Dorsolateral prefrontal cortex (tissue), 122 donors: ENCODE measurements at places on chromosomes 13 and 19.

DNA sequence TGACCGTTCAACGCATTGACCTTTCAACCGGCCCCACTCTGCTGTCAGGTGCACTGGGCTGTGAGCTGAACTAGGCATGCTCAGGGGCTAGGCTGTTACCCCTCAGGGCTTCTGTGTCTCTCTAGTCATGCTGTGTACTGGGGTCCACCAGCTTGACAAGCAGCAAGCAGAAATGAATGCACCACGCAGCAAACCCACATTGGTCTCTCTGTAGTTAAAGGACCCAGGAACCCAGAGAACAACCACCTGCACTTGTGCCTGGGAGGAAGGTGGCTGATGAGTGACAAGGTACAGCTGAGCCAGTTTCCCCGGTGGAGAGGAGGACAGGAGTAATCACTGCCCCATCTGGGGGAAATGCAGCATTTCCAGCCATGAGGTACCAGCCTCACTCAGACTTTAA, 159.9 kb downstream of the USP12 start:
- no peak for DNase-seq

GRCh38 chr13:110132225-110132982, 174.6 kb downstream of the COL4A1 start:
- DNase-seq, result no peak

DNA sequence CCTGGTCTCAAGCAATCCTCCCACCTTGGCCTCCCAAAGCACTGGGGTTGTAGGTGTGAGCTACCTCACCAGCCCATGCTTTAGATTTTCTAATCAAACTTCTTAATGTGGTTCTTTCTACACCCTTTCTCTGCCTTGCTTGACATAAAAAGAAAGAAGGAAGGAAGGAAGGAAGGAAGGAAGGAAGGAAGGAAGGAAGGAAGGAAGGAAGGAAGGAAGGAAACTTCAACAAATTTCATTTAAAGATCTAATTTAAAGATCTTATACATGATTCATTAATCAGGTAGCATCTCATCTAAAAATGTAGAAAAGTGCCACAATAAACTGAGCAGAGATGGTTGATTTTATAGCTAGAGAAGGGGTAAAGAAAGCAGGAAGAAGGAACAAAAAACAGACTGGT, 215.0 kb downstream of the DIAPH3 start:
- no peak for DNase-seq

- DNase-seq, result no peak
Measured at GRCh38 chr13:27463500-27463899, 13.1 kb upstream of the MTIF3 start.

DNA sequence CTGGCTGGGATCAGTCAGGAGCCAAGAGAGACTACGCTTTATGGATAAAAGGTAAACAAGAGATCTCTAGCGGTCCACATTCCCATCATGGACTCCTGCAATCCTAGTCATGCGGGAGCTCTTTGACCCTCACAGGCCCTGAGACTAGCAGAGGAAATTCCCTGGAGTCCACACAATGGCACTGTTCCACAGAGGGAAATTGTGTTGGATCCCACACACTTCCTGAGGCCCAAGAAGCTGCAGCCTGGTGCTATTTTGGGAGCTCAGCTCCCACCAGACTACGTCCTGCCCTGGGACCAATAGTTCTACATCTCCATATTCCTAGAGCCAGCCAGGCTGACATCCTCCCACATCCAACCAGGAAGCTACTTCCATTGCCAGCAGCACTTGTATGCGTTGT, 2358.4 kb downstream of the PCDH9 start:
- DNase-seq, result no peak

DNA sequence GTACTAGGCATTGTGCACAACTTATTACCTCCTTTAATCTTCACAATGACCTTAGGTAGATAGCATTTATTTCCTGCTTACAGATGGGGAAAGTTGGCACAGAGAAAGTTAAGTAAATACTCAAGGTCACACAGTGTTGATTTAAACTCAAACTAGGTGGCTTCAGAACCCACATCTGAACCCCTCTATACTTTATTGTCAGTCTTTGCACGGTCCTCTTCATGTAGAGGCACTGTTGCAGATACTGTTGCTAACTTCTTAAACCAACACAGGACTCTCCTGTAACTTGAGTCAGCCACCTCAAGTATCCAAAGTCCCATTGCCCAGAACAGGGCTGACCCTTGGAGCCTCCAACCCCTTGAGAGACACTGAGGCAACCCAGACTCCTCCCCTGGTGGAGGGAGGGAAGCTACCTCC, 48.8 kb downstream of the FRY start:
- DNase-seq, result no peak

DNA sequence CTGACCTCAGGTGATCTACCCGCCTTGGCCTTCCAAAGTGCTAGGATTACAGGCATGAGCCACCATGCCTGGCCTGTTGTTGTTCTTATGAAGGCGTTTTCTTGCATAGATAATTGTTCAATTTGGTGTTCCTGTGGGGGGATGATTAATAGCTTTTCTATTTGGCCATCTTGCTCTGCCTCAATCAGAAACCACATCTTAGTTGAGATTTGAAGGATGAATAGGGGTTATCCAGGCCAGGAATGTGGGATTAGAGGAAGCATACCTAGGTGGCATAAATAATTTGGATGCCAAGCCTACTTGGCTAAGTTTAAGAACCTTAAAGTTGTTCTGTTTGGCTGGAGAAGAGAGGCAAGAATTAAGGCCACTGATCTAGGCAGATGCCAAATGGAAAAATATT, 44.4 kb downstream of the CCNA1 start:
- DNase-seq, result no peak

- no peak for DNase-seq
Measured at GRCh38 chr13:110342474-110342873, 35.4 kb downstream of the COL4A2 start.

GRCh38 chr13:51156648-51157047, 45.6 kb upstream of the C13orf42 start:
- no peak for DNase-seq

DNA sequence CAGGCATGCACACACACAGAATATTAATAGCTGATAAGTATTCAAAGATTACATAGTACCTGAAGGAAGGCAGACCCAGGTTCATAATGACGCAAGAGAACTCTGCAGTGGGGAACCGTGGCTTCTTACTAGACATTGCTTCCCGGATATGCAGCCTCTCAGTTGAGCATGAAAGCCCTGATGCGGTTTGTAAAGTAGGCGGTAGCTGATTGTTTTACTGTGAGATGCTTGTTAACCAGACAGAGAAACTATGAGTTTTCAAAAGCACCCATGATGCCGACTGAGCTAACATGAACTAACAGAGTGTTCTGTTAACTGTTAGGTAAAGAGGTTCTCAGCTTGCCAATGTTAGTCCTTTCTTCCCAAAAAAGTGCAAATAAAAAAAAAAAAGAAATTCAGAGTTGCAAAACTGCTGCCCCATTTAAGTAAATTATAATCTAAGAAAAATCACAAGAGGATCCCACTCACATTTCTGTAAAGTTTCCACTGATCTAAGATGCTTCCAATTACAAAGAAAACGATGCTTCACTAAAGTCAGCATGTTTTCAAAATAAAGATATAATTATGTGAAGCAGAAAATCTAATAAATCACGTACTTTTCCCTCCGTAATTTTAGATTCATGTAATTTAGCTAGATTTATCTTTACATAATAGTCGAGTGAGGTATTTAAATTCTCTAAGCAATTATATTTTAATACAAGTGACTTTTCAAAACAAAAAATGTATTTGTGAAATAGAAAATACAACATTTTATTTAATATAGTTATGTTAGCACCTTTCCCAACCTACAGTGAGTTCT, 2.2 kb downstream of the FLT1 start:
- no peak for DNase-seq

- DNase-seq, result peak; percentile 88
Measured at GRCh38 chr13:76473552-76474134, 412.6 kb downstream of the KCTD12 start.

DNA sequence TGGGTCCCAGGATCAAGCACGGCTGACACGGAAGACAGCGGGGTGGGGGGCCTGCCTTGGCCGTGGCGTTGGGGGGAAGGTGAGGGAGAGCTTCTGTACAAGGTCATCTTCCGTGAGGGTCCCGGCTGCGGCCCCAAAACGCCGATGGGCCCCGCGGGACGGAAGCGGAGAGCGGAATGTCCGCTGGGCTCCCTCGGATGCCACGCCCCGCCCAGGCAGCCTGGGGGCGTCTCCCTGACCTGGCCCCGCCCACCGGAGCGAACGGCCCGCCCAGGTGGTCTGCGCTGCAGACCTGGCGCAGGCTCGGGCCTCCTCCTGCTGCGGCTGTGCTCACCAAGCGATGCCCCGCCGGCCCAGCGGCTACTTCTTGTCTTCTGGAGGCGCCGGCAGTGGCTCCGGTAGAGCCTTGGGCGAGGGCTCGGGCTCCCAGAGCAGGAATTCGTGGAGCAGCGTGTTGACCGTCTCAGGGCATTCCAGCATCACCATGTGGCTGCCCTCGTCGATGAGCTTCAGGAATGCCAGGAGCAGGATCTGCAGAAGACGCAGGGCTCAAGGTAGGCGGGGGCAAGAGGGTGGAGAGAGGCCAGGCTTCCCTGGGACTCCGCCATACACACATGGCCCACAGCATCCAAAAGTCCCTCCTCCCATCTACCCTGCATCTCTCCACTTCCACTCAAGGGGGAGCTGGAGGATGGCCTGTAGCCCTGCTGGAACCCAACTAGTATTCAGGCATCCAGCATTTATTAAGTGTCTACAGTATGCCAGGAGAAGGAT, 10.7 kb downstream of the ABHD8 start:
- peak; percentile 66 for DNase-seq

GRCh38 chr13:21901336-21901735, 230.5 kb downstream of the FGF9 start:
- DNase-seq, result no peak

DNA sequence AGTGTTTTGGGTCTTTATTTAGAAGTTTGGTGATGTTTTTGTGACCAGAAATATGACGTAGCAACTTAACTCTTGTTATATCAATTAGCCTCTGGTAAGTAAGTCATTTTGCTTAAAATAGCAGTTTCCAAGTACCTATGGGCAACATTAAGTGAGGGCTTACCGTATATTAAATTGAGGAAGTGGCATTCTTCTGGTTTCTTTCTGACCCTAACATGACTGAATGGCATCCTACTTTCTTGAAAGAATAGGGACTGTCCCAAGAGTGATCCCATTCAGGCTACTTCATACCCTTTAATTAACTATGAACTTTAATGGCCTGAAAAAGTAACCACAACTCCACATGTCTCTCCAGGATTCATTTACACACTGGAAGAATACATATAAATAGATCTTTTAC, 106.6 kb downstream of the MZT1 start:
- no peak for DNase-seq

DNA sequence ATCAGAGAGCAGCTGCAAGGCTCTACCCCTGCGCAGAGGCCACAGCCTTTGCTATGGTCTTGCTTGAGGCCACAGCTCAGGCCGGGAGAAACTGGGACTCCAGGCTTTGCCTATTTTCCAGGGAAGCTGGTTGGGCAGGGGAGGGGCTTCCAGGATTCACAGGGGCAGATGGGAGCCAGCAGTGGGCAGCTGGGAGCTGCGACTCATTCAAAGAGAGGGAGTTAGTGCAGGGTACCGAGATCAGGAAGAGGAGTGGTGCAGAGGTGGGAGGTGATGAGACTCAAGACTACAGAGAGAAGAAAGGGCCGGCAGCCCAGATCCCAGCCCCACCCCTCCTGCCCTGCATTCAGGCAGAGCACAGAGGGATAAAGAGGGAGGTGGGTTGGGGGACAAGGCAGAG, 12.1 kb downstream of the ADGRE5 start:
- DNase-seq, result no peak

DNA sequence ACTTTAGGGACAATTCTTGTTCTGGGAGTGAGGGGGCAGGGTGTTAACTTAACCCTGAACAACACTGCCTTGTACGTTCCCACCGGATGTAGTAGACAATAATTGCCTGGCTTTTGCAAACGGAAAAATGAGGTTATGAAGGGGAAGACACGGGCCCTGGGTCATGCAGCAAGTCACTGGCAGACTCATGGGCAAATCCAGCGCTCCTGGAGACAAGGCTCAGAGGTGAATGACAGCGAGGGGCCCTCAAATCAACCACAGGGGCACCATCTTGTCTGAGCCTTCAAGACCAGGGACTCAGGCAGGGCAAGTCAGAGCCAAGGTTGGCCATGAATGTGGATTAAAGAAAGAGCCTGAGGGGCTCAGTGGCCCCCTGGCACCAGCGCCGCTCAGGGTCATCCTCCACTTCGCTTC, 2.8 kb downstream of the RASA3 start:
- no peak for DNase-seq

GRCh38 chr19:50697414-50698124, 22.0 kb downstream of the SHANK1 start:
- no peak for DNase-seq

- DNase-seq, result no peak
Measured at GRCh38 chr19:39111593-39112199, 13.9 kb upstream of the PAK4 start.

DNA sequence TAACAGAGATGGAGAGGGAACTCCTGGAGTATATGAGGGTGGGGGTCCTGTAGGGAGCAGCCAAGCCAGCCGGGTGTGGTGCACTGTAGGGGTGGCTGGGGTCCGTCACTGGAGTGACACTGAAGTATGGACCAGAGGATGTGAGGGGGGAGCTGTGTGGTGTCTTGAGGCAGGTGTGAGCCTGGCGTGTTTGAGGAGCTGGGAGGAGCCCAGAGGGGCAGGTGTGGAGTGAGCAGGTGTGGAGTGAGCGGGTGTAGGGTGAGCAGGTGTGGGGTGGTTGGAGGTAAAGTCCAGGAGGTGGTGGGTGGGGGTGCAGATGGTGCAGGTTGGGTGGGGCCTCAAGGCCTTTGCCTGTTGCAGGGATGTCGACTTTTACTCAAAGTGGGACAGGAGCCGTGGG, 5.9 kb downstream of the B3GNT8 start:
- DNase-seq, result no peak
